Jurkat, Clone E6-1 (cell line): ENCODE measurements at places on chromosomes 3 and 15.
A peak's percentile ranks its signal among the peaks of the same experiment; 100 is the strongest.

- DNase-seq: no peak
Measured at GRCh38 chr3:195542316-195542697, 818 bp downstream of the PPP1R2 start.

GRCh38 chr3:15420871-15421270 lies 6.5 kb downstream of the METTL6 start:
- no peak for DNase-seq

GRCh38 chr3:15636028-15636709 lies 34.6 kb downstream of the BTD start:
- no peak for DNase-seq

- peak; percentile 32 for DNase-seq
Measured at GRCh38 chr15:59741274-59741906, 52.3 kb upstream of the BNIP2 start.

GRCh38 chr15:88684345-88684744 lies 45.5 kb downstream of the ISG20 start:
- DNase-seq: no peak
